ENCODE measurements at places on chromosomes 11 and 22. TPM values are rescaled to one million over a fixed set of nuclear protein-coding genes. Genes with fewer than 3 reads are reported as not detected.

GRCh38 chr11:2265396-2265795 is 5.0 kb downstream of the ASCL2 start:
- no peaks in the 10 kb centered on the region for H3K27me3 ChIP-seq
- H3K36me3 ChIP-seq: no peaks in the 10 kb centered on the region
- DNase-seq: no peak
- H3K4me3 ChIP-seq: no peak overlapping the region
- no peak overlapping the region for H3K27ac ChIP-seq

Gene ESAM
- 204 TPM for total RNA-seq

DNA sequence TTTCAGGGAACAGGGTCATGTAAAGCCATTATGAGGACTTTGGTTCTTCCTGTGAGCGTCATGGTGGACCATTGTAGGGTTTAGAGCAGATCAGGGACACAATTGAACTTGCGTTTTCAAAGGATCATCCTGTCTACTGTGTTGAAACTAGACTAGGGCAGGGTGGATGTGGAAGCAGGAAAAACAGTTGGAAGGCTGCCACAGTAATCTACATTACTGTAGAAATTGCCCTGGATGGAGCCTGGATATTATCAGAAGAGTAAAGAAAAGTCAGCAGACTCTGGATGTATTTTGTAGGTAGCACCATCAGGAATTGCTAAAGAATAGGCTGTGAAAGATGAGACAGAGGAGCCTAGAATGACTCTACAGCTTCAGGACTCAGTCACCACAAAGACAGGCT is 5.4 kb downstream of the POU2AF2 start:
- H3K27me3 ChIP-seq: no peaks in the 10 kb centered on the region
- no peak overlapping the region for H3K27ac ChIP-seq
- H3K4me3 ChIP-seq: no peak overlapping the region
- no peaks in the 10 kb centered on the region for H3K4me1 ChIP-seq
- no peak for DNase-seq
- no peaks in the 10 kb centered on the region for H3K36me3 ChIP-seq

DNA sequence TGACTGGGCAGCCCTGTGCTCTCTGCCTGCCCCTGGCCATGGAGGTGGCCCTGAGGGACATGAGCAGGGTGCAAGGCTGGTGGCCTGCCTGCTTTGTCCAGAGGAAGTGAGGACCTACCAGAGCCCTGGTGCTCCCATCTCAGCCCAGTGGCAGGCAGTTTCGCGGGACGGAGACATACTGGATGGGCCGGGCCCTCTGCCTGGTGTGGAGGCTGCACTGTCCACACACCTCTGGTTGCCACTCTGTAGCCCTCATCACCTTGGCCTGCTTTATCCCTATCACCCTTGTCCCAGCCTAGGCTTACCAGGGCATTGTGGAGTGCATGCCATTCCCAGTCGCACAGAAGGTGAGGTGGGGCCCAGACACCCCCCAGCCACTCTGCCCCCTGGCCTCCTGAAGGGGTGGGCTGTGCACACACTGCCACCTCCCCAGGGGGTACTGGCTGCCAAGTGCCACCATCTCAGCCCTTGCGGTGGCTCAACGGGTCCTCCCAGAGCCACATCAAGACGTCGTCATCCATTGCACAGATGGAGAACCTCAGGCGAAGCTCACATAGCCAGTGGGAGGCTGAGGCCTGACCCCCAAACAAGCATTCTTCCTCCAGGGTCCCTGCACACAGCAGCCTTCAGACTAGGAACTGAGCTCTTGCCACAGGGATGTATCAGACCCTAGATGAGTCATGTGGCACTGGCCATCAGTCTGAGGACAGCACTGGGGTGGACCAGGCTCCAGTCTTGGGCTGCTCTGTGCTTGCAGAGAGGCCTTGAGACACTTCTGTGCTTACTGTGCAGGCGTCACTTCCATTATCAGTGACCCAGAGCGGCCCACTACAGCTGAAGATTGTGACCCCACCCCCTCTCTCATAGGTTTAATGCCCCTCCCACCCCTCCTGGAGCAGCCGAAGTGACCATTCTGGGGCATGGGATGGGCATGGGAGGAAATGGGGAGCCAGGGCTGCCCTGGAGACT is 176.1 kb downstream of the IGLL1 start:
- no peaks in the 10 kb centered on the region for H3K27me3 ChIP-seq
- H3K36me3 ChIP-seq: no peaks in the 10 kb centered on the region
- H3K4me3 ChIP-seq: no peak overlapping the region

DNA sequence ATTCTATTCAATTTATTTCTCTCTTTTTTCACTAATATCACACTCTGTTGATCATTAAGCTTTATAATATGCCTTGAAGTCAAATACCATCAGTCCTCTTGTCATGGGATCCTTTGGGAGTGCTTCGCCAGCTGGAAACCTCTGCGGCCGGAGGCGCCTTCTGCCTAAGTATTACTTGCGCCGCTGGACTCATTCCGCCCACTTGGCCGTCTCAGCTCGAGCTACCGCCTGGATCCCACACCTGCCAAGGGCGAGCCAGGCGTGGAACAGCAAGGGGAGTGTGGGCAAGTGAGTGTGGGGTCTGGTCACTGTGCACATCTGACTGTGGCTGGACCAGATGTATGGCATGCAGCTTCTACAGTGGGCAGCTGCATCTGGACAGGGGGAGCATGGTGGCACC is 9.1 kb upstream of the MAP6 start:
- no peak overlapping the region for H3K4me3 ChIP-seq
- no peaks in the 10 kb centered on the region for H3K27me3 ChIP-seq
- no peaks in the 10 kb centered on the region for H3K4me1 ChIP-seq
- DNase-seq: no peak
- H3K27ac ChIP-seq: no peak overlapping the region
- no peaks in the 10 kb centered on the region for H3K36me3 ChIP-seq
